ENCODE measurements at places on chromosomes 7 and 10. TPM values are rescaled to one million over a fixed set of nuclear protein-coding genes. Genes with fewer than 3 reads are reported as not detected.
A peak's percentile ranks its signal among the peaks of the same experiment; 100 is the strongest.

- no peak for DNase-seq
Observed at GRCh38 chr10:70441161-70441894, at the start of gene NODAL. Gene NODAL, minus strand, starts transcription at chr10:70441681. Its CDS starts 14 bp downstream, at chr10:70441667.

- no peak for DNase-seq
Observed at GRCh38 chr7:1770331-1770730, 100.3 kb downstream of the ELFN1 start.

DNA sequence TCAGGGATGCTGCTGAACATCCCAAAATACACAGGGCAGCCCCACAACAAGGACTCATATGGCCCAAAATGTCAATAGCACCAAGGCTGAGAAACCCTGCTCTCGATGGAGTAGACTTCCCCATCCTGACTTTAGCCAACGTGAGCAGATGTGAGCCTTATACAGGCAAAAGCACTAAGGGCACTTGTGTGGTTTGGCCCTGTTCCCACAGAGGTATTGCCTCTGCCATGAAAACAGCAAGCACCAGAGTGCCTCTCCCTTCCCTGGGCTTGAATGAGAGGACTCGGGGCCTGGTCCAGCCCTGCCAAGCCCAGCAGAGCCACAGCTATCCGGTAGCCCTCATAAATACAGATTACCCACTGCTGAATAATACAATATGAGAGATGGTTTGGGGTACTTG, 47.5 kb downstream of the ACSM6 start:
- DNase-seq = no peak

DNA sequence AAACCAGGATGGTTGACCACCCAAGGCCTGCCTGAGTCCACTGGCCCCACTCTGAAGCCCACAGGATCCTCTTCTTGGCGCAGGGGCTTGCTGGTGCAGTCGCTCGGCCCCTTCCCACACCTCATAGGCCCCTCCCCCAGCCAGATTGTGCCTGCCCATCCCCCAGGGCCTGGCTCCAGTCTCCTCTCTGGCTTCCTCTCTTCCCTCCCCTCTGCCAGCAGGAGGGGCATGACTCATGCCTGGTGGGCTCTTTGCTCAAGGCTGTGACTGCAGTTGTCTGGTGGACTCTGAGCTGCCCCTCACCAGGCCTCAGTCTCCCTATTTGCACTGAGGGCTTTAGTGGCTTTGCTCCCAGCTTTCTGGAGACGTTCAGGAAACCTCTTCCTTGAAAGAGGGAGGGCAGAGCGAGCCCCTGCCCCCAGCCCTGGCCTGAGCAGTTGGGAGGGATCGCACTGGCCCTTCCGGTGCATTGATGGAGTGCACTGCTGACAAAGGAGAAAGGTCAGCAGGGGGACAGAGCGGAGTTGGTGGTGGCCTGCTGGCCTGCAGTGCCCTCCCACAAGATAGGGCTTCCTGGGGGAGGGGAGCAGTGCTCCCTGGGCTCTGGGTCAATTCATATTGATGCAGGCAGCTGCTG, 60.7 kb downstream of the ZMIZ1 start:
- DNase-seq = no peak

DNA sequence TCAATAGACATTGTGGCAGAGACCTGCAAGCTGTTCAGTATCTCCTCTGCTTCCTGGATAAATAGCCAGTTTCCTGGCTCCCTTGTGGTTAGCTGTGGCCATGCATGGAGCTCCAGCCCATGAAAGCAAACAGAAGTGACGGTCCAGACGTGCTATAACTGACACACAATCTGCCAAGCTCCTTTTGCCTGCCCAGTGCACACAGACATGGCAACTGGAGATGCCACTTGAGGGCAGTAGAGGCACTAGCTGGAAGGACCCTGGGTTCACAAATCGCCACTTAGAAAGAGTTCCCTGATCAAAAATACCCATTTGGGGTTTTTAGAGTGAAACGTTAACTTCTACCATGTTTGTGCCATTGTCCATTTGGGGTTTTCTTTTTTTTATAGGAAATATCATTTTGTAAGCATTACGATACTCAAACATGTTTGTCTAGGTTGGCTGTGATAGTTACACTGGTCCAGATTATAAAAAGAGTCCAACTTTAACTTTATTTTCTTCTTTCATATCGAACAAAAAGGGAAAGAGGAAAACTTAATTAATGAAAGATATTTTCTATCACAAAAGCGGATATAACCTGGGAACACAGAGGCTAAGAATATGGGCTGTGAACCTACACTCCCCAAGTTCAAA, 31.3 kb downstream of the KIN start:
- DNase-seq = no peak

DNA sequence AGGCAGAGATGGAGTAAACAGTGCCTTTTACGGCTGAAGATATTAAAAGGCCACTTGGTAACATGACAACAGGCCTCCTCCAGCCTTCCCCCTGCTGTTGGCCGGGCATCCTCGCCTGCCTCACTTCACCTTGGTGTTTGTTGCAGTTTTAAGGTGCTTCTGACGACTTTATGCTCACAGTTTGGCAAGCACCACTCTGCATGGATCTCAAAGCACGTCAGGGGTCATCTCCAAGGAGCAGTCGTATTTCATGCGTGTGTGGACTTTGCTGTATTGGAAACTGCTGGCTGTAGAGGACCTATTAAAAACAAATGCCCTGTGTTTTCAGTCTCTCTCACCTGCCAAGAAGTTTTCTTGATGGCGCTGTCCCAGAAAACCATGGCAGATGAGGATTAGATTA, 483.1 kb downstream of the RPS24 start:
- DNase-seq = no peak

DNA sequence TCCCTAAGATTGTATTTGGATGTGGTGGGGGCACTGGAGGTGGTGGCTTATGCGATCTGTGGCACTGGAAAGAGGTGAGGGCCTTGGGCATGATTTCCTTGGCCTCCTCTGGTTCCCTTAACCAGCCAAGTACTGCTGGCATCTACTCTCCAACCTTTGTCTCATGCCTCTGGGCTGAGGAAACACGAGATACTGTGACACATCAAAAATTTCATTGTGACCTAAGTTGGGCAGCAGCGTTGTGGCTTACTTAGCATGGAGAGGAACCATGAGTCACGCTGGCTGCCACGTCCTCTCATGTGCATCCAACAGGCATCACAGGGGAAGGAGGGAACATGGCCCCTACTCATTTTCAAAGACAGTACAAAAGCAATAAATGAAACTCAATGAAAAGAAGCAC, 29.7 kb upstream of the GSDME start:
- peak; percentile 77 for DNase-seq

The SPRN gene
- polyA plus RNA-seq = 3.0 TPM

The GSTO2 gene
- polyA plus RNA-seq = 4.9 TPM

Measured in BJ (cell line).